Midbrain (tissue), 1 donor: ENCODE measurements at places on chromosomes 11 and 22.

DNA sequence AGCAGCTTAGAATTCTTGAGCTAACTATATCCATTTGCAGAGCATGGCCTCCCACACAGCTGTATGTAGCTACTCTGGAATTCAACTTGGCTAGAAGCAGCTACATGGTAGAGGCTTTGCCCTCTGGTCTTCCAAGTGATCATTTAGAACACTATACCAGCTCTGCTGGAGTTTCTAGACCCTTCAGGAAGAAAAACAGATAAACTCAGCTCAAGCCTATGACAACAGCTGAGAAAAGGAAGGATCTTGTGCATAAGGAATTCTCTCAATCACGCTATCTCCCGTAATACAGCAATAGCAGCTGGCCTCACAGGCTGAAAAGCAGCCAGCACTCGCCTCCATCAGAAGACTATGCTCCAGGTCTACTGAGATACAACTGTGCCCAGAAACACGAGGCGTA, 50.6 kb upstream of the APOA1 start:
- DNase-seq, result no peak

GRCh38 chr11:64571410-64572091, 19.5 kb upstream of the SLC22A12 start:
- no peak for DNase-seq

GRCh38 chr11:73538381-73538872, 59.5 kb downstream of the FAM168A start:
- peak; percentile 14 for DNase-seq

DNA sequence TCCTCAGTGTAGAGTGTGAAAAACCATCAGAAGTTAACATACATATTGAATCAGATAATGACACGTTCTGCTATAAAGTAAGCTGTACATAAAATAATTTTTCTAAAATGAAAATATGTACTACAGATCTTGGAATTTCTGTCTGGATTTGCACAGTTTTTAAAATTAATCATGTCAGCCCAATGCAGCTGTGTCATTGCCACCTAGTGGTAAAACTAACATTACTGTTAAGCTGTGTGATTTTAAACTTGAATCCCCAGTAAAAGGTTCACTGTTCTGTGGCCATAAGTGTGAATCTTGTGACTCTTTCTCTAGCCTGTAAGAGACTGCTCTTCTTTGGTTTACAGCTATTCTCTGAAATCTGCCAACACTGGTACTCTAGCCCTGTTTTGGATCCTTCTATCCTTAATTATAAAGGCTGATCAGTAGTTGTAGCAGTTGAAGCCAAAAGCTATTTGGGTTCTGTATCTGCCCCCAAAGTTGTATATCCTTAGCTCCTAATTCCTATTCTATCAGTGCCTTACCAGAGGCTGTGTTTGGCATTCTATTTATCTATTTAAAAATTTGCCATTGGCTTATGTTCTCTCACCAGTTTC, 4.0 kb downstream of the JRKL start:
- DNase-seq, result peak; percentile 54

DNA sequence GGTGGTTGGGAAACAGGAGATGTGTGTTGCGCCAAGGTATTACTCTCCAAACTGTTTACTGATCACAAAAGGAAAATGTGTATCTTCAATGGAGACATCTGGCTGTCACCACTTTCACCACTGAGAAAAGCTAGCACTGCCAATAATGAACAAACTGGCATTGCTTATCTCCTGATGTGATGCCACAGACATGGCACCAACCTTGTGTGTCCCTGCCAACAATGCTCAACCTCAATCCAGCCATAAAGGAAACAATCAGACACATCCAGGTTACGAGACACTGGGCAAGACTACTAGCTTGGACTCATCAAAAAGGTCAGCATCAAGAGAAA, 28.1 kb downstream of the GNB1L start:
- DNase-seq, result no peak

DNA sequence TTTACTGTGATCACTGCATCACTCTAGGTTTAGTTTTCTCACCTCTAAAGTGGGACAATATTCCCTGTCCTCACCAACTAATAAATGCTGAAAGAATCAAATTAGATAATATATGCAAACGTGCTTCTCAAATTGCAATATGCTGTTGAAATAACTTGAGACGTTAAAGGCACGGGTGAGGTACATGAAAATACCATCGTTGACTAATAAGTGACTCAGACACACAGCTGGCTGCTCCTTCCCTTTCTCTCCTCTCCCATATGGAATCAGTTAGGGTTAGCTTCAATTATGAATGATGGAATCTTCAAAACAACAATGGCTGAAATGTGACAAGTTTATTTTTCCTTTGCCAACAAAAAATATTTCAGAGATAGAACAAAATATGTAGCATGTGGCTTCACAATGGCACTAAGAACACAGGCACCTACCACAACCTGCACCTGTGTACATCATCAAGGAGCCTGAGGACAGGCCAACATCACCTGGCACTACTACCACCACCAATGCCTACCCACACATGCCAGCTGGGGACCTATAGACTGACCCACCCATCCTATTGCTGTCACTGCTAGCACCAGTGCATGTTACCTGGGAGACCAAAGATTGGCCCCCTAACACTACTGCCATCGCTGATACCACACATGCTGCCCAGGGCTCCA, 13.7 kb downstream of the GDPD4 start:
- no peak for DNase-seq

DNA sequence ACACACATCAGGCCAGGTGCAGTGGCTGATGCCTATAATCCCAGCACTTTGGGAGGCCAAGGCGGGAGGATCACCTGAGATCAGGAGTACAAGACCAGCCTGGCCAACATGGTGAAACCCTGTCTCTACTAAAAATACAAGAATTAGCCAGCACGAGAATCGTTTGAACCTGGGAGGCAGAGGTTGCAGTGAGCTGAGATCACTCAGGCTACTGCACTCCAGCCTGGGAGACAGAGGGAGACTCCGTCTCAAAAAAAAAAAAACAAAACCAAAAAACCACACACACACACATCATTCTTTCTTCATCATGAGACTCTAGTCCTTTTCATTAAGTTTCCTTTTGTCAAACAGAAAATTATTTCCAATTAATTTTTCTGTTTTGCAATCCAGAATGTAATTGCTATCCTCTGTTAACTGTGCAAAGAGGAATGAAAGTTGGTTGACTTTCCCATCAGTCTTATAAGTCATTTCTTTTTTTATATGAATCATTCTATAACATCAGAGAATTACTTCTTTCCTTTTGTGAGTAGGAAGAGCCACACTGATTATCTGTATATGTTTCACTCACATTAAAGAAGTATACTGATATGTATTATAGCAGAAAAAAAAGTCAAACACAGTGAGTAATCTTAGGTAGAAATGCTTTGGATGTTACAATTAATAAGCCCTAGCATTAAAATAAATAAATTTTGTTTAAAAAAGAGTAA, 52.2 kb downstream of the HORMAD2 start:
- no peak for DNase-seq

DNA sequence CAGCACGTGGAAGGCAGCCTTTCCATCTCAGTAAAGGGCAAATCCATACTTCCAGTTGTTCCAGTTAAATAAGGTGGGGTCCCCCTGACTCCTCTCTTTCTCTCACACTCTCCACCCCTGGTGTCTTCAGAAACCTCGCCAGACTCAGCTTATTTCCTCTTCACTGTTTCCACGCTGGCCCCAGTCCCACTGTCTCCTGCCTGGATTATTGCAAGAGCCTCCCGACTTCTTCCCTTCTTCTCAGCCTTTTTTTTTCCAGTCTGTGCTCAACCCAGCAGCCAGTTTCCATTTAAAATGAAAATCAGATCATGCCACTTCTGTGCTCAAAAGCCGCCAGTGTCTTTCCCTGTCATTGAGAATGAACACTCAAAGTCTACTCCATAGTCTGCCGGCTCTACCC, 131.4 kb downstream of the PKNOX2 start:
- DNase-seq, result no peak

GRCh38 chr11:73235236-73235786, 17.2 kb downstream of the P2RY2 start:
- DNase-seq, result no peak

DNA sequence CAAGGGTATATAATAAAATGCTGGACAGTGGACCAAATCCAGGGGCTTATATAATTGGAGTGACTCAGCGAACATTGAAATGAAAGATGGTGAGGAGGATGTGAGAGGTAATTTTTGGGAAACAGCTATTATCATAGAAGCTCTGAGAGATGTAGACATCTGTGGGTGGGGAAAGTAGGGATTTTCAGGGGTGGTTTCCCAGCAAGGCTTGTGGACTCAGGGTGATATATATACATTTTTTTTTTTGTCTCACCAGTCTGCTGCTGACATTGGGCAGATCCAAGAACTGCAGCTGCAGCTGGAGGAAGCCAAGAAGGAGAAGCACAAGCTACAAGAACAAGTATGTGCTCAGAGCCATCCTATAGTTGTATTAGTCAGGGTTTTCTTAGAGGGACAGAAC, 208.1 kb downstream of the MYO18B start:
- no peak for DNase-seq

DNA sequence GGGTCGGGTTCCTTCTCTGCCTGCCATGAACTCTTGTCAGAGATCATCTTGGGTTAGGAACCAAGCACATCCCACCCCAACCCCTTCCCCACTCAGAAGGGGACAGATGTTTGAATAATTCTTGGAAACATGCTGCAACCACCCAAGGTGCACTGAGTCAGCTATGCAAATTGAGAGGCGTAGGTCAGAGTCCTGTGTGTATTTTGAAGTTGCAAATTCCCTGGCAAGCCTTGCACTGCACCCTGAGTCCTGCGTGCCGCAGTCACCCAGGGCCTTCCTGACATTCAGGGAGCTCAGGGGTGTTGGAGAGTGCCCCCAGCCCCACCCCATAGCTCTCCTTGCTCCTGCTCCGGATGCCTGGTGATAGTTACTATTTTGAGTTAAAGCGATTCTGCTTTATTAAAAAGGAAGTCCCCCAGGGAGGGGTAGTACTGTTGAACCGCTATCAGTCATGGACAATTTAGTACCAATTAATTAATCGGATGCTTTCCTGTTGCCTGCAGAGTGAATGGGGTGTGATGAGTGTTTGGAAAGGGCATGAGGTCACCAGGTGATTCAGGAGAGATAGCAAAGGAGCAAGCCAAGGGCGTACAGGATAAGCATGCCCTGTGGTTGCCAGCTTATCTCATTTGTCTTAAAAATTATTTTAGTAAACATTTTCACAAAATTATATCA, 123.7 kb downstream of the GRIK4 start:
- DNase-seq, result no peak

GRCh38 chr11:78400116-78400515, 17.5 kb downstream of the GAB2 start:
- DNase-seq, result no peak

GRCh38 chr22:38062791-38063190, 5.6 kb downstream of the PICK1 start:
- DNase-seq, result peak; percentile 54

GRCh38 chr11:27599217-27599616, 92.6 kb upstream of the LIN7C start:
- no peak for DNase-seq

DNA sequence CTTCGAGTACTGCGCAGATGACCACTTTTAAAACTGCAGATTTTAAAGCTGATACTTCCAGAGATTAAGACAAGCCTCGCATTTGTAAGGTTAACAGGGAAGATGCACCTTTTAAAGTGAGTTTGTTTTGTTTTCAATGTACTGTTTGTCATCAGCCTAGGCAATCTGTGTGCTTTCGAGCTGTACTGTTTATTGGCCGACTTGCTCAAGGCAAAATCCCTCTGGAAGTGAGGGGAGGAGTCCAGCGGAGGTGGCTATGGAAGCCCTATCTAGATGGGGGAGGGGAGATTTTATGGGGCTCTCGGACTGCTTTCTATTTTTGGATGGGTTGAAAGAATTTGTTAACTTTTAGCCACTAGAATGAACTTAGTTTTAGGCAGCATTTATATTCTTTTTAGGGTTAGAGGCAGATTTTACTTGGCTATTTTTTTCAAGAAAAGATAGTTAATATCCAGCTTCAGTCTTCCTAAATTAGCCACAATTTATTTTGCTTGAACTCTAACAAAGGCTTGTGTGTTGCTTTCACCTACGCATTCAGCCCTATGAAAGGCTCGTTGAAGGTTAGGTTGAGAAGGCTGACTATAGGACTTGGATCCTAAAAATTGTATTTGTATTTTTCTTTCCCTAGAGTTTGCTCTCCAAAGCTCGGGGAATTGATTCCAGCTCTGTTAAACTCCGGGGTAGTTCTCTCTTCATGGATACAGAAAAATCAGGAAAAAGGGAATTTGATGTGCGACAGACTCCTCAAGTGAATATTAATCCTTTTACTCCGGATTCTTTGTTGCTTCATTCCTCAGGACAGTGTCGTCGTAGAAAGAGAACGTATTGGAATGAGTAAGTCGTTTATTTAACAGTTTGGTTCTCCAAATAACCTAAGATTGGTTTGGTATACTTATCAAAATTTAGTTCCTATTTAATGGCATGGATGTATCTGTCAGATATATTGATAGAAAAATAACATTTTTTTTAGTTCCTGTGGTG, 2.1 kb downstream of the WEE1 start:
- DNase-seq, result no peak

DNA sequence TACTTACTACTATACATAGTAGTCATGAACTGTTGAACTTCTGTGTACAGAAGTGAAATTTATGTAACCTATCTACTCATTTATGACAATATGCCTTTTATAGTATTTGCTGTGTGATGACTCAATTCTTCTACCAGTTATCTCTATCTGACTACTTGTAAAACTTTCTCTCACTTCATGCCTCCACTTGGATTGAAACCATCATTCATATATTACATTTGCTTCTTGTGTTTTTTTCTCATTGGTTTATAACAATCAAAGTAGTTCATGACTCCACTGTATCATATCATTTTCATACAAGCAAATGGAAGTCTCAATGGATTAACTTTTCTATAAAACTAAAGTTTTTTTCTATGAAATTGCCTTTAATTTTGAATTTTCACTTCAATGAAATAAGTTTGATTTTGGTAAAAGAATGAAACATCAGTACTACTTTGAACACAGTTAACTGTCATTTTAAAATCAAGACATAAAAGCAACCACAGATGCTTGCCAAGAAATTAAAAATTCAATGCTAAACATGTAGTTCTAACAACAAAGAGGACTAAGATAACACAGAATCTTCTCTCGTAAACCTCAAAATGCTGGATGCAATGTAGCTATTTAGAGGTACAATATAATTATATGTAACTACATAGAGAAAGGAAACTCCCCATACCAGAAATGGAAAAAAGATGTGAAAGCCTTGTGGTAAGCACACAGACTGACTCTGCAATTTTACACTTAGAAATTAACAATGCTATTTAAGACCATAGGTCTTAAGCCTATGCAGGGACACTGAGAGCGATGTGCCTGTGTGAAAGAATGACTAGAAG, 27.6 kb upstream of the EXPH5 start:
- DNase-seq, result no peak

DNA sequence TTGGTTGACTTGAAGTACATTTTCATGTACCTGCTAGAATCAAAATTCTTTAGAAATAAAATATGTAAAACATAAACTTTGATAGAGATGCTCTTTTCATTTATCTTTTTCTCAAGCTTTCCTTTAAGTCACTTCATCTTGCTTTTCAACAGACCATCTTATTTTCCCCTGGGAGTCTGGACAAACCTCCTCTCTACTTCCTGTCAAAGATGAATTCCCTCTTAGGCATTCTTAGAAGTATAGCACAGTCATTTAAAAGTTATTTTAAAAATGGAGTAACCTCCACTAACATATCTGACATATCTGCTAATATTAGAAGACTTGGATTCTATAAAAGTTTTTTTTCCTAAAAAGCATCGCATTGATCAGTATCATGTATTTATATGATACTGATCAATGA, 84.8 kb upstream of the PAX6 start:
- DNase-seq, result no peak
